ENCODE measurements at places on chromosomes 12 and 14.

GRCh38 chr14:63357841-63358240, 39.1 kb upstream of the GPHB5 start:
- no peak for DNase-seq

GRCh38 chr12:100031836-100032235, 47.1 kb upstream of the ANKS1B start:
- DNase-seq = no peak

DNA sequence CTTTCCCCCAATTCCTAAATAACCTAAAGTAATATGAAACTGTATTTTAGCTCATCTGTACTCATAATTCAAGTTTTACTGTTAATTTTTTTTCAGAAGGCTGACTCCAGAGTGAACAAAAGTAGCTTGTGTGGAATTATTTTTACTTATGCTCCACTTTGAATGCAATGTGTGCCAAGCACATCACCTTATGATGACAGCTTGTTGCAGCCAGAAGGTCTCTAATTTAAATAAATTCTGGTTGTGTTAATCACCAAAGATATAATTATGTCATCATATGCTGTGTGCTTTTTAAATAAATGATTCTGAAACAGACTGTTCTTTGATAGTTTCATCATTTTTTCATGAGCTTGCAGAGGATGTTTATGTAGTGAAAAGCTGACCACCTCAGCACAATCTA, 283.1 kb downstream of the TMEM117 start:
- DNase-seq = no peak

DNA sequence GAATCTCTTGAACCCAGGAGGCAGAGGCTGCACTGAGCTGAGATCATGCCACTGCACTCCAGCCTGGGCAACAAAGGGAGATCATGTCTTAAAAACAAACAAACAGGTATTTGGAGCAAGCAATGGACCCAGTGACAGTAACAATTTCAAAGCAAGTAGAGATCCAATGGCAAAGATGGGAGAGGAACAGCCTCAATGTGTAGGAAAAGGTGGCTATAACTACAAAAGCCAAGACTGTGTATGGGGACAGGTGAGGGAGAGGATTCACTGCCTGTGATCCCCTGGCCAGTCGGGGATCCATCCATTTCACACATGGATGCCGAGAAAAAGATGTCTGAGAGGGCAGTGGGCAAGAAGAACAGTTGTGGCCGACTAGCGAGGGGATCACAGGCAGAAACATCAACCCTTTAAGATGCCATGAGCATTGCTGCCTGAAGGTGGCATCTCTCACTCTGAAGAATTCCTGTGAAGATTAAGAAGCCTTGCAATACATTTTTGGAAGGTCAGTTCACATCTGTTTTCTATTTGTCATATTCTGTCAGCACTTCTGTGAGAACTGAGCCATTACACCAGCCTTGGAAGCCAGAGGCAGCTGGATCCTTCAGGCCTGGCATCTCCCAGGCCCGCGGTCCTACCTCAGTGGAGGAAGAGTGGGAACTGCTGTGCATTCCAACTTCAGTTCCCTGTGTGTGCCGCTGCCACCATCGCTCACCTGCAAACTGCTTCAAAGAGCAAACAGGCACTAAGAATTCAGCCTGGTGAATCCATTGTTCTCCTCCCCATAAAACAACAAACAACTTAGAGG, 54.5 kb upstream of the FRS2 start:
- DNase-seq = no peak

DNA sequence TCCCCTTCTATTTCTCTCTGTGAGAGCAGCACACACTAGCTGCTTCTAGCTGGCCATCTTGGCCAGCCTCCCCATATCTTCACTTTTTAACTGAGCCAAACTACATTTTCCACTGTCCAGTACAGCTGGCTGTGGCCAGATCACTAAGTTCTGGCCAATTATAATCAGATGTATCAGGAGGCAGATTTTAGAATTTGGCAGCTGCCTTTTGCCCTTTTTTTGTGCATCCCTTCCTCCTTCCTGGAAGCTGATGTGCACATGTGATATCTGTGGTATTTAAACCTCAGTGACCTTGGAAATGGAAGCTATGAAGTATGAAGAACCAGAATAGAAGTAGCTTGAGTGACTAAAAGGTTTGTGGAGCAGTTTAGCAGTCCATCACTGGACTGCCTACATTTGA, 49.8 kb upstream of the ANO6 start:
- no peak for DNase-seq

DNA sequence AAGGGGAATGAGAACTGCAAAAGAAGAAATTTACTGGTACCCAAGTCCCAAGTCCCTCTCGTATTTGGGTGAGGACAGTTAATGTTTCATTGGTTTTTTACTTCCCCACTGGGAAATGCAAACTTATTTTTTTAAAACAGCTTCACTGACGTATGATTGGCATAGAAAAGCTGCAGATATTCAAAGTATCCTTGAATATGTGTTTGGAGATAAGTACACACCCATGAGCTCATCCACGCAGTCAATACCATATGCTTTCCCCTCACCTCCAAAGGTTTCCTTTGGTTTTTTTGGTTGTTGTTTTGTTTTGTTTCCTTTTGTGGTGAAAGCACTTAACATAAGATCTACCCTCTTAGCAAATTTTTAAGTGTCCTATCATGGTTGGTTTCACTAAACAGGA, 13.1 kb downstream of the TCTN2 start:
- DNase-seq = no peak

- DNase-seq = no peak
Measured at GRCh38 chr12:122006186-122006926, 15.3 kb upstream of the BCL7A start.

DNA sequence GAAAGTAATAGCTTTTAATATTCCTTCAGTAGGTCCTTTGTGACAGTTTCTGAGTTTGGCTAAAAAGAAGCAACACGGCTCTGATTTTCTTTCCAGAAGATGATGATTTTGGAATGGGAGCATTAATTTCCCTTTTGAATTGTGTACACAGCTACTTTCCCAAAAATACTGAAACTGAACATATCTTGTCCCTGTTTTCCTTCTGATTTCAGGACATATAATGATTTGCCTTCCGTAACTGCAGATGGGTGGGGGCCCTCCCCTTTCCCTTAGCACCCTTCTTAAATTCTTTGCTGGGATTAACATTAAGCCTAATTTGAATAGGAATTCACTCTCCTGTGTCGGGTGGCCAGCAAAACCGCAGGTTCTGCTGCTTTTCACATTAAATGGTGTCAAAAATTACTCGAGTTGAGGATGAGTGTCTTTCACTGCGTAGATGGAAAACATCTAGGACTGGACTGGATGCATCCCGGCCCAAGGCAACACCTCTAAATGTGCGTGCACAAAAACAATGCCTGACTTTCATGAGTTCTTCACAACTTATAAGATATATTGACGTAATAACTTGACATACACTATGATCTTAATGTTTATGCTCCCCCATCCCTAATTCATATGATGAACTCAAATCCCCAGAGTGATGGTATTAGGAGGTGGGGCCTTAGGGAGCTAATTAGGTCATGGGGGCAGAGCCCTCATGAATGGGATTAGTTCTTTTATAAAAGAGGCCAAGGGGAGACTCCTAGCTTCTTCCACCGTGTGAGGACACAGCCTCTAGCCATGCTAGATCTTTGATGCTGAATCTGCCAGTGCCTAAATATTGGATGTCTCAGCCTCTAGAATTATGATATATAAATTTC, 158.1 kb downstream of the AEBP2 start:
- no peak for DNase-seq

GRCh38 chr12:69903548-69903947, 78.5 kb downstream of the MYRFL start:
- no peak for DNase-seq

GRCh38 chr14:90871605-90872233, 55.5 kb upstream of the TTC7B start:
- no peak for DNase-seq

GRCh38 chr14:44963044-44963528, 1.1 kb downstream of the TOGARAM1 start:
- DNase-seq = no peak

- DNase-seq = no peak
Measured at GRCh38 chr12:2415568-2415944, 362.8 kb downstream of the CACNA1C start.

- no peak for DNase-seq
Measured at GRCh38 chr12:12836571-12836970, 23.4 kb downstream of the DDX47 start.

DNA sequence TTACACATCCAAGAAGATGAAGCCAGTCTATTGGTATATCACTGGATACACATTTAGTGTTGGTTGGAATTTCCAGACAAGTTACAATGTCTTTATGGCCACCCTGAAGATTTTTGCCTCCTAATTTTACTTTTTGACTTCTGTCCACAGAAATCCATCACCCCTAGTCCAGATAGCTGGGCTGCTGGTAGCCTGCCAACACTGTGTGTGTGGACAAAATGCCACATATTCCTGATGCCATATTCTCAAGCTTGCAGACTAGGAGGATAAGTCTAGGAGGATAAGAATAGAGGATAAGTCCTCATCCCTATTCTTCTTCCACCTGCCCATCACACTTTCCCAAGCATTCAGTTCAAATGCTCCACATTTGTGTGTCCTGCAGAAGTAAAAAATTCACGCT, 4.6 kb downstream of the ESR2 start:
- DNase-seq = no peak

DNA sequence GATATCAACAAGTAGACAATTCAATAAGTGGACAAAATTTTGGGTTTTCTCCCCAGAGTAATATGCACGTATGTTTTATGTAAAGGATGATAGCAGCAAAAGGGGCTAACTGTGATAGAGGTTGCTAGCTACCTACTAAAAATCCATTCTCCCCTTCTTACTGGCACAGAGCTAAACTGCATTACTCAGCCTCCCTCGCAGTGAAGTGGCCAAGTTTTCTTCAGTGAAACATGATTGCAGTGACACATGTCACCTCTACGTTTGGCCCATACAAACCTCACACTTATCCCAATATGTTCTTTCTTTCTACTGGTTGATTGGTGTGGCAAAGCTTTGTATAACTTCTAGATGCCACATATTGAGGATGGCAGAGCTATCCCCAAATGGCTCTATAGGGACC, 34.3 kb downstream of the GPR65 start:
- DNase-seq = no peak

GRCh38 chr12:112734859-112735695, 56.5 kb upstream of the RPH3A start:
- DNase-seq = no peak

- DNase-seq = peak; percentile 81
Measured at GRCh38 chr12:47779301-47779942, 6.4 kb downstream of the SLC48A1 start.

GRCh38 chr12:25557830-25558436, 4.8 kb upstream of the LMNTD1 start:
- DNase-seq = no peak

- no peak for DNase-seq
Measured at GRCh38 chr14:105926373-105927095, 400.2 kb downstream of the TMEM121 start.

DNA sequence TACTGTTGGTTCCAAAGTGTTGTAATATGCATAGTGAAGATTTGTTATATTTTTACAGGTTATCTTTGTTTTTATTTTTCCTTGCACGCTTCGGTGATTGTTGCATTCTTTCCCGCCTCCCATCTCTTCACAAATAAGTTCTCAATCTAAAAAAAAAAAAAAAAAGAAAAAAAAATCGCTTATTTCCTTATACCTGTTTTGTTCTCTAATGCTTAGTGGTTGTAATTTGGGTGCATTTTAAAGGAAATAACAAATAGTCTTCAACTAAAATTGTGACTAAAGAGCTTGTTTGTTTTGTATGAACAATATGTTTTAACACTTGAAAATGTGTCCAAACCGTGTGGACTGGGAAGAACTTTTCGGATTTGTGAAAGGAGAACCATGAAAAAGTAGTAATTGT, 1.5 kb downstream of the CAND1 start:
- DNase-seq = no peak

DNA sequence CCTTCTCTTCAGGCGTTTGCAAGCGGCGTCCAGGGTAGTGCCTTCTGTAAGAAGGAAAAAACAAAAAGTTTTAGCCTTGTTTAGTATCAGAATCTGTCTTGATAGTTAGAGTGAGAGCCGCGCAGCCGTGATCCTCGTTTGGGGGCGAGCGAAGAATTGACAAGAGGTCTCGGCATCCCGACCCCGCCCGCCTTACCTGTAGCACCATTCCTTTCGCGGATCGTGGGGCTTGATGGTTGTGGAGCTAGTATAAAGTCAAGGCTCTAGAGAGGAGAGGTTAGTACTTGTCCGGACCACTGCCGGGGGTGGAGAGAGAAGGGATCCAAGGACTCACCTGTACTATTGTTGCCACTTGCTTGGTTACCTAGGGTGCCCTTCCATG, 494 bp downstream of the TMTC3 start:
- DNase-seq = peak; percentile 0

GRCh38 chr12:107519906-107520859, 165.4 kb upstream of the PWP1 start:
- no peak for DNase-seq

DNA sequence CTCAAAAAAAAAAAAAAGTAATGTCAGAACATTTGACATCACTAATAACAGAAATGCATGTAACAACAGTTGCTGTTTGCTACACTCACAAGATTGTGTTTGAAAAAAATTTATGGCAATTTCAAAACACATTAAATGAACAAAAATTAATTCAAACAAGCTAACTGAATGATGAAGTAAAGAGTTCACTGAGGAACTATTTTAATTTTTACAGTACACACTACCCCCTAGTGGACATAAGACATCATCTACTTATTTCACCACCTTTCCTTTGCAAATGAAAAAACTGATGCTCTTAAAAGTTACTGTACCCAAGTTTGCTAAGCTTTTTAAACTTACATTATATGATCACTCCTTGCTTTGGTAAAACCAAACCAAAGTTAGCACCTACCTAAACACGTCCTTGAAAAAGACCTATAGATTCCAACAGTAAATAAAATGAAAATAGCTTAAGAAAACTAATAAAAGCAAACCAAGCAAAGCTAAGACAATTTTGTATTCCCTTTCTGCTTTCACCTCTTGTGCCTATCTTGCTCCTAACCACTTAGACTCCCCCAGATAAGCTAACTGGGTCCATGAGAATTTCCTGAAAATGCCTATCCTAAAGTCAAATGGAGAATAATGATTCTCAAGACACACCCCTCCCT, 22.2 kb downstream of the UBE2N start:
- DNase-seq = no peak

GRCh38 chr12:89825591-89826449, 117.2 kb upstream of the ATP2B1 start:
- DNase-seq = no peak

- DNase-seq = no peak
Measured at GRCh38 chr14:95097385-95097784, 59.9 kb downstream of the DICER1 start.

- no peak for DNase-seq
Measured at GRCh38 chr12:89662623-89663022, 46.0 kb downstream of the ATP2B1 start.

DNA sequence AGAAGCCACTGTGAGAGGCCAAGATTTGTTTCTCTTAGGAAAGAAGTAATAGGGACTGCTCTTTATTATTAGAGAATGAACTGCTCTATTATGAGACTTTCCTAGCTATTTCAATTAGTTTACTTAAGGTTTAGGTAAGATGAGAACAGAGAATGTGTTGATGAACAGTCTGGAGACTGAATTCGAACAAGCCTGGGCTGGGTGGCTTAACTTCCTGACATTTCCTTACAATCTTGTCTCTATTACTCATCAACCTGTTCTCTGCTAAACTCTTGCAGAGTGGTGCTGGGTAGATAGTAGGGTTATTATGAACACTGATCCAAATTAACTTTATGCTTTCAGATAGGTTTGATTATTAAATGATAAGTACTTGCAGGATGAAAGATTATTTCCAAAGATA, 31.2 kb downstream of the SLC15A5 start:
- no peak for DNase-seq
